ENCODE measurements at places on chromosomes 6 and 20.

- no peak for DNase-seq
These were observed 193.0 kb downstream of the BTBD3 start for GRCh38 chr20:12110711-12111110.

DNA sequence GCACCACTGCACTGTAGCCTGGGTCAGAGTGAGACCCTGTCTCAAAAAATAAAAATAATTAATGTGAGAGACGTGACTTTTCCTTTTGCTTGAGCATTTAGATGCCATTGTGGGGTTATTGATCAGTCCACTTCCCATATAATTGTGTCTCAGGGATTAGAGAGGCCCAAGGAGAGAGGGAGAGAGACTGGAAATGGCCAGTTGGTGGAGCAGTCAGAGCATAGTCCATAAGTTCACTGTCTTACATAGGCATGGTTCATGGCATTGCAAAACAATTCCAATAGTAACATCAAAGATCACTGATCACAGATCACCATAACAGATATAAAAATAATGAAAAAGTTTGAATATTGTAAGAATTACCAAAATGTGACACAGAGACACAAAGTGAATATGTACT, 15.2 kb upstream of the SDHAF4 start:
- DNase-seq: no peak

DNA sequence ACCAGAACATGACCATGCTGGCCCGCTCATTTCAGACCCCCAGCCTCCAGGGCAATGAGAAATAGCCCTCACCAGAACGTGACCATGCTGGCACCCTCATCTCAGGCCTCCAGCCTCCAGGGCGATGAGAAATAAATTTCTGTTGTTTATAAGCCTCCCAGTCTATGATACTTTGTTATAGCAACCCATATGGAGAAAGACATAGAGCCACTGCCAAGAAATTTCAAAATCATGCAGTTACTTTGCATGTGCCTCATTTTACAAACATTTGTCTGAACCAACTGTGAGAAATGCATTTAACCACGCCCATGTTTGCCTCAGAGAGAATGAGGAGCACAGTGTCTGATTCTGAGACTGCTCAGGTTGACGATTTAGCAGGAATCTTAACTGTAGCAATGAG, 15.5 kb downstream of the CYP39A1 start:
- no peak for DNase-seq

GRCh38 chr6:71245265-71246049, 43.2 kb upstream of the OGFRL1 start:
- DNase-seq: no peak

DNA sequence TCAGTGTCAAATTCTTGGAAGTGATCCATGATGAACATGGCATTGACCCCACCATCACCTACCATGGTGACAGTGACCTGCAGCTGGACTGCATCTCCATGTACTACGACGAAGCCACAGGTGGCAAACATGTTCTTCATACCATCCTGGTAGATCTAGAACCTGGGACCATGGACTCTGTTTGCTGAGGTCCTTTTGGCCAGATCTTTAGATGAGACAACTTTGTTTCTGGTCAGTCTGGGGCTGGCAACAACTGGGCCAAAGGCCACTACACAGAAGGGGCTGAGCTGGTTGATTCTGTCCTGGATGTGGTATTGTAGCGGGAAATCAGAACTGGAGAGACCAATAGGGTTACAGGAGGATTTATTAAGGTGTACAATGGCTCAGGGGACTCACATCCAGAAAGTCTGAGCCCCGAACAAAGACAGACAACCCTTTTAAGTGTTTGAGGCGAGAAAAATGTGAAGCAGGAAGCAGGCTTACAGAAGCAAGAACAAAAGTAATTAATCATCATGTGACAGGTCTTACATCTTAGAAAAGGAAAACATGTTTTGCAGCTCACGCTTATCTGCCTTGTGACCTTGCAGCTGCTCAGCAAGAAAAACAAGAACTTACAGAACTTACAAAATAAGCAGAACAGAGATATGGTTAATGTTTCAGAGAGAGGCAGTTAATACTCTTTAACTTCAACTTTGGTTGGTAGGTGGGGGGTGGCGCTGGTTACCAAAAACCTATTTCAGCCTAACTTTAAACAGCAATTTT, 58.8 kb upstream of the MOCS1 start:
- DNase-seq: no peak

- no peak for DNase-seq
These were observed 29.5 kb upstream of the RNGTT start for GRCh38 chr6:88992741-88993552.

DNA sequence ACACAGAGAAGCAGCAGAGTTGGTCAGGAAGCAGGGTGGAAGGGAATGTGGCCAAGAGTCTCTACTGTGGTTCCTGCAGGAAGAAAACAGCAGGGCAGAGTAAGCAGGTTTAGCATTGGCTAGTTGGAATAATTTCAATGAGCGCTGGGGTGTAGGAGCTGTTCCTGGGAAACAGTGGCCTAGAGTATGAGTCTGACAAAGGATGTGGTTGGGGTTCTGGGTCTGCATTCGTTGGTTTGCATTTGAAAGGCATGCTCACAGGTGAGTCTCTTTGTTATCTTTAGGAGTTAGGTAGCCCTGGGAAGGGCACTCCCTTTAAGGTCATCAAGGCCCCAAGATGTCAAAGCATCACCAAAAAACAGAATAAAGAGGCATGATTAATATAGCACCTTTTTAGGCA, 911.6 kb upstream of the SLC35B3 start:
- no peak for DNase-seq

DNA sequence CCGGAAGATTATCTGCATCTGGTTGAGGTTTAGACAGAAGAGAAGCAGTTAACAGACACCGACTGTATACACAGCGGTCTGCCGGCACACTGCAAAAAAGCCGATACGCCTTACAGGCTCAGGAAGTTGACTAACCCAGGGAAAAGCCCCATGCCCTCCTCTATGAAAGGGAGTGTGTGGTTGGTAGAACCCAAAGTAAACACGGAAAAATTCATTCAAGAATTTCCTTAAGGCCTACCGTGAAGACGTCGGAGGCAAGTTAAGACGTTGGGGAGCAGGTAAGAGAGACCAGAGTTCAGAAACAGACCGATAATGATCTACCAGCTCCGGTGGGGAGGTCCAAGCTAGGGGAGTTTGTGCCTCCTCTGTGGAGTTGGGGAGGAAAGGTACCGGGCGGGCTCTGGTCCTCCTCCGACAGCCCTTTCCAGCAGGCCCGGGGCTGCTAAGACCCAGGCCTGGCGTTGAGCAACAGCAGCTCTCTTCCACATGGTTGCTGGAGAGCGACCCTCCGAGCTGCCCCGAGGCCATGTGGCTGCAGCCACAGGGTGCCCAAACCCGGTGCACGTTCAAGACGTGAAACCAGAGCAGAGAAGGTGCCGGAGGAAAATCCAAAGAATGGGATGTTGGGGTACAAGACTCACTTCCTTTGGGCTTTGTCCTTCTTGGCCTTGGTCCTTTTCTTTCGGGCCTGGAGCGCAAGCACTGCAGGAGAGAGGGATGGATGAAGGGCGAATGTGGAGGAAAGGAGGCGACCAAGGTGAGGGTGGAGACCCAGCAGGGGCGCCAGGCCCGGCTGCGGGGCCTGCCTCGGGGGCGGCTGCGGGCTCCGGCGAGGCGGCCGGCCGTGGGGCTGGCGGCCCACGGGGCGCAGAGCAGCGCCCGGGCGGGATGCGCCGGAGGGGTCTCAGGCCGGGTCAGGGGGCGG, 809 bp downstream of the SRPK1 start:
- DNase-seq: no peak

- no peak for DNase-seq
These were observed 8.1 kb downstream of the CCR6 start for GRCh38 chr6:167130712-167131684.

- DNase-seq: no peak
These were observed 127.2 kb downstream of the PLCB4 start for GRCh38 chr20:9196110-9196509.
